Subcutaneous adipose tissue (tissue), 4 donors: ENCODE measurements at places on chromosomes 1 and 21. TPM values are rescaled to one million over a fixed set of nuclear protein-coding genes. Genes with fewer than 3 reads are reported as not detected.

Gene AXDND1
- total RNA-seq, result 1.7 TPM

Gene TEX38
- total RNA-seq, result not detected

Gene RGS7
- not detected for total RNA-seq

Gene KRTAP10-4
- not detected for total RNA-seq

Gene NBL1
- total RNA-seq, result 61.7 TPM

Gene KRTAP15-1
- not detected for total RNA-seq
